Epithelial cell of umbilical artery (primary cell): ENCODE measurements at places on chromosomes 2 and 18. TPM values are rescaled to one million over a fixed set of nuclear protein-coding genes. Genes with fewer than 3 reads are reported as not detected.

The SIX2 gene
- total RNA-seq, result 0.32 and 0.91 TPM in 2 replicates

The CRYGC gene
- total RNA-seq, result not detected in 2 replicates

The KCNE4 gene
- 0.30 and 0.32 TPM in 2 replicates for total RNA-seq

The REG3G gene
- total RNA-seq, result not detected in 2 replicates

The SUPT7L gene
- 12.6 and 17.2 TPM in 2 replicates for total RNA-seq

The ANKRD53 gene
- 0.15 and 0.32 TPM in 2 replicates for total RNA-seq

The PXDN gene
- total RNA-seq, result 200 and 217 TPM in 2 replicates

The SERPINB10 gene
- total RNA-seq, result 0.32 TPM in 1 of 2 replicates, not detected in the other

The CCL20 gene
- total RNA-seq, result 0.65 TPM in 1 of 2 replicates, not detected in the other

The RAPGEF4 gene
- 10.4 and 15.0 TPM in 2 replicates for total RNA-seq

The ITPRIPL1 gene
- total RNA-seq, result 1.6 and 3.0 TPM in 2 replicates

The LCT gene
- not detected in 2 replicates for total RNA-seq

The ABCG8 gene
- total RNA-seq, result not detected in 2 replicates

The MOCOS gene
- total RNA-seq, result 5.8 and 10.8 TPM in 2 replicates

The BIN1 gene
- total RNA-seq, result 37.4 and 77.1 TPM in 2 replicates

The CAPN14 gene
- total RNA-seq, result under 0.01 TPM in 2 replicates

The SH3RF3 gene
- total RNA-seq, result 2.9 and 6.1 TPM in 2 replicates

The DAW1 gene
- total RNA-seq, result 13.1 and 17.5 TPM in 2 replicates

The EGR4 gene
- not detected in 2 replicates for total RNA-seq

The FER1L5 gene
- under 0.01 and 0.15 TPM in 2 replicates for total RNA-seq

The PARD3B gene
- 5.8 and 7.9 TPM in 2 replicates for total RNA-seq

The MROH2A gene
- total RNA-seq, result not detected in 2 replicates

The GLI2 gene
- under 0.01 and 0.30 TPM in 2 replicates for total RNA-seq

The DNAJC5G gene
- not detected in 2 replicates for total RNA-seq

The TMEM247 gene
- total RNA-seq, result not detected in 2 replicates

The PRLH gene
- not detected in 2 replicates for total RNA-seq

The TLX2 gene
- total RNA-seq, result not detected in 2 replicates

The ACKR3 gene
- total RNA-seq, result 15.3 and 21.1 TPM in 2 replicates

The ASB18 gene
- total RNA-seq, result not detected in 2 replicates

The COLEC12 gene
- 27.1 and 27.9 TPM in 2 replicates for total RNA-seq

The CCDC141 gene
- total RNA-seq, result under 0.01 and 0.15 TPM in 2 replicates

The GRHL1 gene
- 1.1 and 1.3 TPM in 2 replicates for total RNA-seq

The LYG2 gene
- total RNA-seq, result not detected in 2 replicates

The CYRIA gene
- 26.3 and 29.2 TPM in 2 replicates for total RNA-seq

The KCNG3 gene
- under 0.01 TPM in 1 of 2 replicates, not detected in the other for total RNA-seq

The FBXO41 gene
- total RNA-seq, result 0.46 and 1.3 TPM in 2 replicates

The PER2 gene
- 0.61 and 0.65 TPM in 2 replicates for total RNA-seq

The DSEL gene
- 6.2 and 7.1 TPM in 2 replicates for total RNA-seq

The IL36RN gene
- total RNA-seq, result not detected in 2 replicates

The GPN1 gene
- 48.1 and 59.3 TPM in 2 replicates for total RNA-seq
